ENCODE measurements at places on chromosomes 12 and 14.
A peak's percentile ranks its signal among the peaks of the same experiment; 100 is the strongest.

- DNase-seq = no peak
Observed at GRCh38 chr14:102318781-102319276, 717 bp upstream of the ZNF839 start.

GRCh38 chr12:96571101-96571862, 81.9 kb downstream of the CFAP54 start:
- DNase-seq = no peak

- no peak for DNase-seq
Observed at GRCh38 chr12:127239781-127240180, 1027.2 kb upstream of the TMEM132C start.

DNA sequence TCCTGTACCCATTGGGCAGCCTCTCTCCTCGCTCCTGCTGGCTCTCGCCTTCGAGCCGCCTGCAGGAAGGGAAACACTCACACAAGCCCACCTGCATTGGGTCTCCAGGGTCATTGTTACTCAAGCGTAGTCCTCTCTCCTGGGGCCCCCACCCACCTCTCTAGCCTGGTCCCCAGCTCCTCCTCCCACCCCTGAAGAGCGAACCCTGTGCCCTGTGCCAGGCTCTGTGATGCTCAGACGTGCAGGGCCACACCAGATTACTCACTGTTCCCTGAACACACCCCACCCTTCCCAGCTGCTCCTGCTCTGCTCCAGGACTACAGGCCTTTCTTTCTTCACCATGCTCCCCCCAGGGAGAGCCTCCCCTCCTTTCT, 88.1 kb downstream of the NINJ2 start:
- no peak for DNase-seq

DNA sequence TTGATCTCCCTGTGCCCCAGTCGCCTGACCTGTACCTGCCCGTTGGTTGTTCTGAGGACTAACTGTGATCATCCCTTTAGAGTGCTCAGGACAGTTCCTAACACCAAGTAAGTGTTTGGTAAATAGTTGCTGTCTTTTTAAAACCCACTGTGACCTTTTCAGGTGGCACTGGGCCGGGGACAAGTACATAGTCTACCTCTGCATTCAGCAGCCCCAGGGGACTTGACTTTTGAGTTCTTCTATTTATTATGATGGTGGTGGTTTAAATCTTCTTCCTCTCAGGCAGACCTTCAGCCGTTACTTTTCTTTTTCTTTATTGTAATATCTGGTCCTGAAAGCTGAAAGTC, 38.8 kb downstream of the EVL start:
- DNase-seq = no peak

DNA sequence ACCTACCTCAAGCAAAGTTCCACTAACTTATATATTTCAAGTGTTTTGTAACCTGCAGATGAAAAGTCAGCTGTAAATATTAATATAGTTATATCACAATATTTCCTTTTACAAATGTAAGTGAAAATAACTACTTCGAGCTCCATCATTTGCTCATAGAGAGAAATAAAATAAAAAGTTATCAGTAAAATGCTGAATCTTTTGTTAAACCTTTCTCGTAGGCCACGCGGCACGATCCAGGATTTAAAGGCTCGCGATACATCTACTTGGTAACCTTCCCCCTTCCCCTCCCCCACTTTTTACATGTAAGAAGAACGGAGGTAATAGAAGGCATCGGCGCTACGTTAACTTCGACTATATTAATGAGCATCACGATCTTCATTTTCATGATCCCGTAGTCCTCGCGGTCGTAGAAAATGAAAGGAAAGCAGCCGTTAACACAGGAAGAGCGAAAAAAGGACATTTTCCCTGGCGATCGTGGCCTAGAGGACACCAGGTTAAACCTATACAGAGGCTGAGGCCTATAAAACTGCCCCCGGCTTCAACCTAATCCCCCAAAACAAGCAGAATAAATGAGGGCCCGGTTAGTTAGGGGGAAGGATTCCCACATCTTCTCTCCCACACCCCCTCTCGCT, 508 bp downstream of the HNRNPC start:
- peak; percentile 85 for DNase-seq

GRCh38 chr14:97290065-97290464, 492.9 kb downstream of the VRK1 start:
- no peak for DNase-seq

- no peak for DNase-seq
Observed at GRCh38 chr12:92690601-92691000, 12.2 kb upstream of the PLEKHG7 start.

DNA sequence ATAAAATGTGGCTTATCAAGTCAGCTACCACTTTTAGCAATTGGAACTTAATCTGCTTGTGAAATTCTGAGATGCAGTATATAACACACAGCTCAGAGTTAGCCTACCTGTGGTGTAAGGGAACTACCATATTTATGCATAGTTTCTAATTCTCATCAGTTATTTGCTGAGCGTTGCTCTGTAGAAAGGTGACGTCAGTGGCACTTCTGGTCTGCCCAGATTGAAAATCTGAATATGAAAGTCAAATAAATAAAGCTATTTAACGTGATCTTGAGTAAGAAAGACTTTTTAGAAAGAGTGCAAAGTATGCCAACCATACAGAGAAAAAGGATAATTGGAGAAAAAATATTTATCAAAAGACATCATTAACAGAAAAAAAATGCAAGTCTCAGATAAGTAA, 938.9 kb upstream of the NOVA1 start:
- DNase-seq = no peak

GRCh38 chr14:77031759-77032490, 3.4 kb upstream of the IRF2BPL start:
- peak; percentile 71 for DNase-seq

DNA sequence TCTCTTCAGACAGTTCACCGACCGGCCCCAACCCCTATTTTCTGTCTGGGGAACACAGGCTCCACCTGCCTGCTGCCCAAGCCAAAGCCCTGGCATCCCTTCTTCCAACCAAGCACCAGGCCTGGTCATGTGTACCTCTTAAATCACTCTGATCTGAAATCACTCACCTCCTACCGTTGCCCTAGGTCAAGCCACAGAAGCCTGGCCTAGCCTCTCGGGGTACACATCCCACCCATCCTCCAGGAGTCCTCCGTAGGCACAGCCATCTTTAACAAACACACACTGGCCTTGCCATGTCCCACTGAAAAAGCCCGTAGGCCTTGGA, 81.8 kb downstream of the IRF2BPL start:
- no peak for DNase-seq

DNA sequence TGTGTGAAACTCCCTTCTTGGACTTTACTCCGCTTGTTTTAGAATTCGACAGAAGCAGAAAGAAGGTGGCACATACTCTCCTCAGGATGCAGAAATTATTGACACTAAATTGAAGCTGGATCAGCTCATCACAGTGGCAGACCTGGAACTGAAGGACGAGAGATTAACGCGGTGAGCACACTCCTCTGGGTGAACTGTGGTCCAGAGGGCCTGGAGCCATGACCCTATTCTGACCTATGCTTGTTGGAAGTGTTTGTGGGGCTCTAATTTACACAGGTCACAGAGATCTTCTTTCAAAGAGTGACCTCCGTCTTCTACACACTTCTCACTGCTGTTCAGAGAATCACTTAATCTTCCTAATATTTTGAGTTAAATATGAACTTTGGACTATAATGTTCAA, 72.5 kb upstream of the MYF6 start:
- DNase-seq = no peak

GRCh38 chr14:77804592-77804991, 4.7 kb downstream of the ADCK1 start:
- no peak for DNase-seq

DNA sequence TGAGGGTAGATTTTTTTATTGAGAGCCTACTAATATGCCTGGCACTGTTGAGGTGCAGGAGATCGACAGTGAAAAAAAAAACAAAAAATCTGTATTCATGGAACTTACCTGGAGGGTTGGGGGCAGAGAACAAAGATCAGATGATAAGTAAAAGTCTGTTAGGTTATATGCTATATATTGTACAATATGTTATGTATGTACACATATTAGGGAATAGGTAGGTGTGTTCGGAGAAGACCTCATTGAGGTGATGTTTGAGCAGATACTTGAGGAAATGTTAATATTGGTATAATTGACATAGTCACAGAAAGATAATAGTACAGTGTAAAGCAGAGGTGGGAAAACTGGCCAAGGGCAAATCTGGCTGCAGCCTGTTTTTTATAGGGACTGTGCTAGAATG, 5.6 kb downstream of the ARF6 start:
- DNase-seq = no peak

DNA sequence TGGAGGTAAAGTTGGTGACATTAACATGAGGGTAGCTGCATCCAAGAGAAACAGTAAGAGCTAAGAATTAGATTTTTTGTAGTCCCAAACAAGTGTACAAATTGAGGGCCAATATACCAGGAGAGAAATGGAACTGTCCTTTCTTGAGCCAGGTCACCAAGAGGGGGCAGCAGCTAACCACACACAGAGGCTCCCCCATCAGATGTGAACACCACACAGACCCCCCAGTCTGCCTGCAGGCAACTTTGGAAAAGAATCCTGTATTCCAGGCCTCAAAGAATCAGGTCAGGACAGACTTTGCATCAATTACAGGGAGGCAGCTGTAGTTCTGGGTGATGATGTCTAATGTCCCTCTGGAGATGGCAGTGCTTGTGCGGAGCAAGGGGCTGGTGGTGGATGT, 77.9 kb downstream of the SPTB start:
- DNase-seq = peak; percentile 59

- DNase-seq = no peak
Observed at GRCh38 chr12:93122569-93123091, 193.5 kb upstream of the EEA1 start.

DNA sequence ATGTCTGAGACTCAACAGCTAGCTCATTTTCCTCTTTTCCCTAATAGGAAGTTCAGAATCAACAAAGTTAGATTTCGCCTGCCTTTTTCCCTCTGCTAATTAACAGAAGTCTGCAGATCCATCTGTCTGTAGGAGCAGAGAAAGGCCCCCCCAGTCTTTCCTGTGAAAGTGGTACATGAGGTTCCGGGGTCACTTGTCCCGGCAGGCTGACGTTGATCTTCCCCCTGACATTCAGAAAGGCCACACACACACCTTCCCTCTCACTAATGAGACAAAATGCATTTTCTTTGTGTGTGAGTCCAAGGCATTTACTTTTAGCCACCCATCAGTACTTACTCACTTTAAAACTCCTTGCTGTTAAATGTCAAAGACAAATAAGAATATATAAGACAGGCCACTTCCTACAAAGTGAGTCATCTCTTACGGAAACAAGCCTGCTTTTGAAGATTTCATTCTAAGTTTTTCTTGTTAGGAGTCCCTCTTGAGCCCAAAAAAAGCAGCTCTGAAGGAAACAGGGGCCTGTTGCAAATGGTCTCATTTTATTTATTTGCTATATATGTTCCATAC, 138.7 kb downstream of the TTC7B start:
- no peak for DNase-seq

DNA sequence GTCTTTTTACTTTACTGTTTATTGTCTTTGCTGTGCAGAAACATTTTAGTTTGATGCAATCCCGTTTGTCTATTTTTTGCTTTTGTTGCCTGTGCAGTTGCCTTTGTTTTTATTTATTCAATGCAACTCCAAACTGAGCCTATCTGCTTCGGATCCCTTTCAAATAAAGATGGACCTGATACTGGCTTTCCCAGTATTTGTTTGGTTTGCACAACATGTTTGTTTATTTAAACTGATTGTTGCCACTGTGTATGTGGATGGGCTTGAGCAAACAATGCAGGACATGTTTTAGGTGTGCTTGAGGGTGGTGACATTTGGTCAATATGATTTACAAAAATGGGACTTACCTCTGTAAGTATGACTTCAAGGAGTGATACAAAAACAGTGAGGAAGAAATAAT, 6.7 kb downstream of the TRHDE start:
- DNase-seq = no peak

GRCh38 chr12:5258498-5258897, 173.4 kb upstream of the NTF3 start:
- DNase-seq = no peak

GRCh38 chr14:85865701-85866100, 335.8 kb downstream of the FLRT2 start:
- no peak for DNase-seq

DNA sequence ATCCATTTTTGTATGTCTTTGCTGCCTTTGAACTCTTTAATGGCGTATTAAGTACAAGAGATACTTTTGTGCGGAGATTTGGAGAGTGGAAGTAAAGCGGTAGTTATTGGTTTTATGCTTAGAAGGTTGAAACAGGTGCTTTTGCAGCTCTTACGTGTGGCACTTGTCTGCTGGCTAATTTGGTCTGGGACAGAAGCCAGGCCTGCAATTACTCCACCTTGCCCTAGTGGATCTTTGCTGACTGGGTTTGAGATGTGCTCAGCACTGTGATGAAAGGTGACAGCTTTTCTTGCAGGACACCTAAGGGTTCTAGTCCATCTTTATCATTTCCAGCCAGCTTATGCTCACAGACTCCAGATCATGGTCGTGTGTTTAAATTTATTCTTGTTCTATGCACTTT, 252.5 kb downstream of the RPL10L start:
- DNase-seq = no peak

DNA sequence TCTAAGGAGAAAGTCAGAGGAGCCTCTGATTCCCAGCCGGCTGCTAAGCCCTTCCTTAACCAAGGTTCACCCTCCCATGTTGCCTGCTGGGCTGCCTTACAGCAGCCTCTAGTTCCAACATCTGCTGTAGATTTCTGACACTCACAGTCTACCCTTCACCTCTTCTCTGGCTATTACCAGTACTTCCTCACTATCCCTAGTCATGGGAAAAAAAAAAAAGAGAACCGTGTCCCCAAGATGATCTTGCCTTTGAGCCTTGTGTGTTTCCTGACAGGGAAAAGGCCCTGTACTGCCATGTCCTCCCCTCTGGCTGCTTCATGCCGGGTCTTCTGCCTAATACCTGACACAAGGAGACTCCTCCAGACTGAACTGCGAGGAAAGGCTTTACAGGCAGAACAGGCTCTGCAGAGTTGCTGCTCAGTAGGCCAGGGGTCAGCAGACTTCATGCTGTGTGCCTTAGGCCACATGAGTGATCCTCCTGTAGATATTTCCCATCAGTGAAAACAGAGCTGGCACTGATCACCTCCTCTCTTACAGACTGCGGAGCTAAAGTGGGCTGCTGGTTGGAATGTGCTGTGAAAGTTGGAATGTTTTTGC, 46.8 kb downstream of the PRKCH start:
- DNase-seq = peak; percentile 16

DNA sequence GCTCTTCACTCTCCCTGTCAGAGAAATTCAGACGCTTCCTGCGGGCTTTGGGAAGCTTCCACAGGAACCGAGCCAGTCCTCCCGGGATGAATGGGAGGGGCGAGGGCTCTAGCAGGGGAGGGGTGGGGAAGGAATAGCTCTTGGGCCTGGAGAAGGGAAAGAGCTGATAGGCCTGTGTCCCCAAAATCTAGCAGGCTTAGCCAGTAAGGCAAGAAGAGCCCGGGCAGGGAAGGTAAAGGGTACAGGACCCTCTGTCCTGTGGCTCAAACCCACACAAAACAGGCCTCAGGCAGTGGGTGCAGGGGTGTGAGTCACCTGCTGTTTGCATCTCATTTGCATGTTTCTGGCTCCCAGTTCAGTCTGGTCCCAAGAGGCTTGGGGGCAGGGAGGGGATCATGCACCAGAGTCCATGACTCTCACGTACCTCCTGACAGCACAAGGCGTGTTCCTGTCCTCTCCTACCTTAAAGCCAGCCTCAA, 8.7 kb upstream of the SMUG1 start:
- DNase-seq = no peak

Data from eye (tissue), 1 donor.